ENCODE measurements at places on chromosomes 12 and 14. TPM values are rescaled to one million over a fixed set of nuclear protein-coding genes. Genes with fewer than 3 reads are reported as not detected.

FOXM1 gene
- total RNA-seq, result 73.7 TPM

FOXN4 gene
- not detected for total RNA-seq

KLRC4 gene
- total RNA-seq, result not detected

HVCN1 gene
- total RNA-seq, result 17.9 TPM

PLCZ1 gene
- not detected for total RNA-seq

GARIN6 gene
- total RNA-seq, result not detected

C12orf76 gene
- 25.1 TPM for total RNA-seq

LGR5 gene
- not detected for total RNA-seq

BMP4 gene
- total RNA-seq, result not detected

SLCO1A2 gene
- 0.02 TPM for total RNA-seq

OR6C4 gene
- not detected for total RNA-seq

C1QL4 gene
- not detected for total RNA-seq

CABP1 gene
- total RNA-seq, result 0.16 TPM

TSPAN11 gene
- not detected for total RNA-seq

MORN3 gene
- 1.0 TPM for total RNA-seq

SERPINA10 gene
- total RNA-seq, result not detected

HCFC2 gene
- 8.6 TPM for total RNA-seq

CLEC14A gene
- total RNA-seq, result not detected

SERPINA5 gene
- total RNA-seq, result not detected

SPRYD3 gene
- 35.6 TPM for total RNA-seq

KRT72 gene
- total RNA-seq, result not detected

TSPAN19 gene
- total RNA-seq, result not detected

DUSP6 gene
- 96.7 TPM for total RNA-seq

RGS6 gene
- 2.5 TPM for total RNA-seq
